SK-N-SH treated with all-trans-retinoic acid at 6 μM for 48 hours (cell line): ENCODE measurements at places on chromosomes 13 and 19.

GRCh38 chr19:4760285-4760650, 31.3 kb upstream of the FEM1A start:
- no peak for ATAC-seq

- peak; percentile 89 for ATAC-seq
Measured at GRCh38 chr19:39328046-39328705, 7.5 kb upstream of the LRFN1 start.

DNA sequence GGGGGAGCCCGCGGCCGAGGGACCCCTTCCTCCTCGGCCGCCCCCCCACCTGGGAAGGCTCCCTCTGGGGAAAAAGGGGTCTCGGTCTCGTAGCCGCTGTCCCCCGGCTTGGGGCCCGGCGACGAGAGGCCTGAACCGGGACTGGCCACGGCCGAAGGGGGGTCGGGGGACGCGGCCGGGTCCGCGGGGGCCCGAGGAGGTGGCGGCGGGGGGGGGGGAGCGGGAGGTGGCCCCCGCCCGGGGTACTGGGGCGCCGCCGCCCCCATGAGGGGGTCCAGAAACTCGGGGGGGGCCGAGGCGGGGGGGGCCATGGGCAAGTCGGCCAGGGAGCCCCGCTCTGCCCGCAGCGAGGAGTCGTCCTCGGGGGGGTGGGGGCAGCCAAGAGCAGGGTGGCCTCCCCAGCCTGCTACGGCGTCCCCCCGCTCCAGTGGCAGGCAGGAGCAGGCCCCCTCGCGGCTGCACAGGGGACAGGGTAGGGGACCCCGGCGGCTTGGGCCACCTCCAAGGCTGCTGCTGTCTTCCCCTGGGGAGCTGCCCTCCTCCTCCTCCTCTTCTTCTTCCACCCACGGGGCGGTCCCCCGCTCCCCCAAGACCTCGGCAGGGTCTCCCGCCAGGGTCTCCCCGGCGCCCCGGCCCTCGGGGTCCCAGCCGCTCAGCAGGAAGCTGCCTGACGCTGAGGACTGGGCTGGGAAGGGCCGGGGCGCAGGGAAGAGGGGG, 12.9 kb downstream of the LMTK3 start:
- 0 out of 3 replicates have a peak, but pooled peaks have one; percentile 15 for ATAC-seq

DNA sequence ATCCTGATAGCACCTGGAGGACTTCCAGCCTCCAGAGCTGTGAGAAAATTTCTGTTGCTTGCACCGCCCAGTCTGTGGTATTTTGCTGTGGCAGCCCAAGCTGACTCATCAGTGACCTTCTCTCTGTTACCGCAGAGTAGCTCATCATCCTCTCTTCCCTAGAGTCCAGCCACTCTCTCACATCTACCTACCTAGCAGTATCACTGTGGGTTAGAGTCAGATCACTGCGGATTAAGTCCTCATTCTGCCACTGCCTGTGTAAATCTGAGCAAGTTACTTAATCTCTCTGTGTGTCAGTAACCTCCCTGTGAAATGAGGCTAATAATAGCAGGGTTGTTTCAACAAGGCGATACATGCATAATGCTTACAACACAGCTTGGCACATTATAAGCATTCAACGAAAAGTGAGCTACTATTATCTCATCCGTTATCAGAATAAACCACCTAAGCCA, 40.3 kb upstream of the USPL1 start:
- peak; percentile 61 for ATAC-seq

GRCh38 chr13:37216331-37216730, 110.9 kb upstream of the CSNK1A1L start:
- no peak for ATAC-seq

- ATAC-seq: no peak
Measured at GRCh38 chr13:111665691-111666095, 345.3 kb downstream of the TEX29 start.

DNA sequence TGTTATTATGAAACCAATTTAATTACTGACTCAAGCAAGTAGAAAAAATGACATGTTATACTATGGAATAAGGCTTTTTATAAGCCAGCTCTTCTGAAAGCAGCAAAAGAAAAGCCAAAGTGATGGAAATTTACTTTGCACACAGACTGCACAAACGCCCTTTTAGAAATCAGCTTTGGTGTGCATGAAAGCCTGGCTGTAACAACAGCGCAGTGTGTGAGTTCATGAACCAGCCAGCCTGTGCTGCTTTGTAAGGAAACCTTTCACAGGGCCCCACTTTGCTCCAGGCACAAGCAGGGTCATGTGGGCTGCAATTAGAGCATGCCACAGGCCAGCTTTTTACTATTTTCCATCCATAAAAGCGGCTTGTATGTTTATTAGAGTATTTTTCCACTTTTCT, 13.6 kb upstream of the IFT88 start:
- no peak for ATAC-seq

GRCh38 chr19:45103156-45103507, 10.2 kb downstream of the PPP1R37 start:
- no peak for ATAC-seq

- peak; percentile 6 for ATAC-seq
Measured at GRCh38 chr13:27621116-27621365, 651 bp upstream of the POLR1D start.

DNA sequence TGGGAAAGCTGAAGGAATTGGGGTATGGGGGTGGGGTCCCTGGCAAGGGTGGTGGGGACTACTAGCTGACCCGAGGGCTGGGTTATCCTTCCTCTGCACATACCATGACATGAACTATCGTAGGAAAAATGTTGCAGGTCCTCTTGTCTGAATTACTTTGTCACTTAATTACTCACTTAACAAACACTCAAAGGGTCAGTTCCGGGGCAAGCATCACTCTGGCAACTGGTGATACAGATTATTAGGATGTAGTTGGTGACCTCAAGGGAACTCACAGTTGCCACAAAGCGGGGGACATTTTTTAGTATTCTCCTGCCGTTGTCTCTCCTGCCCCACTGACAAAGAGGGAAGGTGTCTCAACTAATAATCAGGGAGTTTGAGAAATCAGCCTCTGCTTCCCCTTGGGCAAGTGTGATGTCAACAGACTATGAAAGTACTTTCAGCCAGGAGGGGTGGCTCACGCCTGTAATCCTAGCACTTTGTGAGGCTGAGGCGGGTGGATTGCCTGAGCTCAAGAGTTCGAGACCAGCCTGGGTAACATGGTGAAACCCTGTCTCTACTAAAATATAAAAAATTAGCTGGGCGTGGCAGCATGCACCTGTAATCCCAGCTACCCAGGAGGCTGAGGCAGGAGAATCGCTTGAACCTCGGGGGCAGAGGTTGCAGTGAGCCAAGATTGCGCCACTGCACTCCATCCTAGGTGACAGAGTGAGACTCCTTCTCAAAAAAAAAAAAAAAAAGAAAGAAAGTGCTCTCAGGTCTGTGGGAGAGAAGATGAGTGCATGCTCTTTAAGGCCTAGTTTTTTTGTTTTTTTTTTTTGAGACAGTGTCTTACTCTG, 10.3 kb downstream of the DNAJB1 start:
- ATAC-seq: peak; percentile 9; the same call in 2 of the 3 replicates

- no peak for ATAC-seq
Measured at GRCh38 chr19:33157906-33158305, 26.0 kb downstream of the WDR88 start.

DNA sequence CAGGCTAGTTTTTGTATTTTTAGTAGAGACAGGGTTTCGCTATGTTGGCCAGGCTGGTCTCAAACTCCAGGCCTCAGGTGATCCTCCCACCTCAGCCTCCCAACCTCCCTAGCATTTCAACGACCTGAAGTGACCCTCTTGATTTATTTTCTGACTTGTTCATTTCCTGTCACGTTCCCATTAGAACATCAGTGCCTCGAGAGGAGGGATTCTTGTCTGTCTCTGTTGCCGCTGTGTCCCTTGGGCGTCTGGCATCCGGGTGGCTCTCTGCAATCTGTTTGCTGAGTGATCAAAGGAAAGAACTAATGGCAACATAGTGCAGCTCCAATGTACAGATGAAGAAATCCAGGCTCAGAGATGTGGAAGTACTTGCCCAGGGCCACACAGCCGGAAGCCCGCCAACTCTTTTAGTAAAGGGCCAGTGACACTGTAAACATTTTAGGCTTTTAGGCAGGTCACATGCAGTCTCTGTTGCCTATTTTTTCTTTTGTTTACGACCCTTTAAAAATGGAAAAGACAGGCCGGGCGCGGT, 47.5 kb downstream of the NFIC start:
- no peak for ATAC-seq

- peak; percentile 48 for ATAC-seq
Measured at GRCh38 chr19:40284501-40285352, at the start of gene AKT2. TSS of gene AKT2 (minus strand) at chr19:40285345. CDS start at chr19:40265267, 20,078 bp downstream.

DNA sequence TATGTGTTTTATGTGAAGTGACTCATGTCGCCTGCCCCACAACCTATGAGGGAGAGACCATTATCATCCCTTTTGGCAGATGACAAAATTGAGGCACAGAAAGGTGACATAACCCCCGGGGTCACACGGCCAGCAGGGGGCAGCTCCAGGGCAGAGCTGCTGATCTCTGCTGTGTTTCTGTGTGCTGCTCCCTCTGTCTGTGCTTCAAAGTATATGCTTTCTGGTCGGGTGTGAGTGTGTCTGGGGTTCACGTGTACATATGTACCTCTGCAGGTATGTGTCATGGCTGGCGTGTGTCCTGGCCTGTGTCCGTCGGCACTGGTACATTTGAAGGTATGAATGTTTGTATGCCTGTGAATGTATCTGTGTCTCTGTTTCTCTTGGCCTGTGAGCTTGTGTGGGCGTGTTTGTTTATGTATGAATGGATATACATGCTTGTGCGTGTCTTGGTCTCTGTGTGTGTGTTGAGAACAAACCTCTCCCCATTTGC, 7.1 kb downstream of the LIPE start:
- peak; percentile 21; the same call in 1 of the 3 replicates for ATAC-seq

DNA sequence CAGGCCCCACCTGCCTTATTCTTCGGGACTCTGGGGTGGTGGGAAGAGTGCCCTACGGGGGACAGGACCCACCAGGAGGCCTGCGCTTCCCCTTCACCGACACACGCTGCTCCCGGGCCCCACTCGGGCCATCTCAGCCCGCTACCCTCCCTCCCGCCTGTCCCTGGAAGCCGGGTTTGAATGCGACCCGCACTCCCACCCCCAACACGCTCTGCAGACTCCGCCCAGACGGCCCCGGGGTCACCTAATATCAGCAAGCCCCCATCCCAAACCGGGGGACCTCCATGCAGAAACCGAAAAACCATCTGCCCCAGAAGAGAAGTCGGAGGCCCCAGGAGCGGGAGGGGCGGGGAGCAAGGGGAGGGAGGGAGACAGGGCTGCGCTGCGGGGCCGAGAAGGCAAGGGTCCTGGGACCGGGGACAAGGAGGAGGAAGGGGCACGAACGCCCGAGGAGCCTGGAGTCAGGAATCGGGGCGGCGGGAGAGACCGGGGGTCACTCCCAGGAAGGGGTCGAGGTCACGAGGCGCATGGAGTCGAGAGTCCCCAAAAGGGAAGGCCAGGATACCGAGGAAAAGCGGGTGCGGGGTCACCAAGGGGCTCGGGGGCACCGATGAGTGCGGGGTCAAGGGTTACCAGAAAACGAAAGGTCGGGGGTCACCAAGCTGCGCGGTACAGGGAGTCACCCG, 766 bp downstream of the SBNO2 start:
- peak; percentile 10; the same call in 2 of the 3 replicates for ATAC-seq

GRCh38 chr13:20391597-20392452, 133.8 kb downstream of the CRYL1 start:
- ATAC-seq: no peak; the same call in 2 of the 3 replicates

DNA sequence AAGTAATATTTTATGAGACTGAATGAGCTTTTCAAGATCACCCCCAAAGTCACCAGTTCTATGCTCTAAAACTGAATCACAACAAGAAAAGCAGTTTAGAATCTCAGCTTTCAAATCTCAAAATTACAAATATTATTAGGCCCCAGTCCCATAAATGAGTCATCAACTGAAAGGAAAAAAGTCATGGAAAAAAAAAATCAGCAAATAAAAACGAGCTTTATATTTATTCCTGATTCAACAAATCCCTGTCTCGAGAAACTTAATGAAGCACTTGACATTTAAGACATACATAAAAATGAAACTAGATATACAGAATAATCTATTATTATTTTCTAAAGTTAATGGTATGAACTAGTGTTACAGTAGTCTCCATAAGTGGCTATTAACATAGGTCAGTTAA, 203.0 kb downstream of the DIAPH3 start:
- peak; percentile 20; the same call in 1 of the 3 replicates for ATAC-seq

DNA sequence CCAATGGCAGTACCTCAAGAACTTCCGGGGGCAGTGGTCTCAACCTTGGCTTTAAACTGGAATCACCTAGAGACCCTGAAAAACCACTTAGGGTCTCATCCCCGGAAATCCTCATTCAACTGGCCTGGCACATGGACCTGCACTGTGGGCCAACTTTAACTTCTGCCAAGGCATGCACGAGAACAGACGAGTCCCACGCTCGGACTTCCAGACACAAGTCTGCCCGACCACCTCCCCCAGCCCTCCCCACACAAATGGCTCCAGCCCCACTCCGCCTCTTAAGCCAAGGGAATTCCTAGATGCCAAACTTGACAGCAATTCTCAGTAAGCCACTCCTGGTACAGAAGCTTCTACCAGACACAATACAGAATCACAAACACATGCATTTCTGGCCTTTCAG, 114.0 kb downstream of the STK24 start:
- no peak for ATAC-seq

DNA sequence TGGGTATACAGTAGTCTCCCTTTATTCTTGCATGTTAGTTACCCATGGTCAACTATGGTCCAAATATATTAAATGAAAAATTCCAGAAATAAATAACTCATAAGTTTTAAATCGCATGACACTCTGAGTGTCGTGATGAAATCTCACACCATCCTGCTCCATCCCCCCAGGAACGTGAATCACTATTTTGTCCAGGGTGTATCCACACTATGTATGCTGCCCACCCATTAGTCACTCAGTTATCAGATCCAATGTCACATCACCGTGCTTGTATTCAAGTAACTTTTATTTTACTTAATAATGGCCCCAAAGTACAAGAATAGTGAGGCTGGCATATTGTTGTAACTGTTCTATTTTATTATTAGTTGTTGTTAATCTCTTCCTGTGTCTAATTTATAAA, 115.8 kb upstream of the SERP2 start:
- no peak for ATAC-seq

- ATAC-seq: peak; percentile 45; the same call in 1 of the 3 replicates
Measured at GRCh38 chr13:94431574-94431973, 47.9 kb downstream of the DCT start.

- ATAC-seq: peak; percentile 82
Measured at GRCh38 chr13:42660333-42660965, 86.5 kb downstream of the TNFSF11 start.

- no peak for ATAC-seq
Measured at GRCh38 chr19:32543115-32543900, 37.7 kb upstream of the PDCD5 start.

- ATAC-seq: no peak
Measured at GRCh38 chr13:41610404-41610803, 153.1 kb downstream of the RGCC start.

DNA sequence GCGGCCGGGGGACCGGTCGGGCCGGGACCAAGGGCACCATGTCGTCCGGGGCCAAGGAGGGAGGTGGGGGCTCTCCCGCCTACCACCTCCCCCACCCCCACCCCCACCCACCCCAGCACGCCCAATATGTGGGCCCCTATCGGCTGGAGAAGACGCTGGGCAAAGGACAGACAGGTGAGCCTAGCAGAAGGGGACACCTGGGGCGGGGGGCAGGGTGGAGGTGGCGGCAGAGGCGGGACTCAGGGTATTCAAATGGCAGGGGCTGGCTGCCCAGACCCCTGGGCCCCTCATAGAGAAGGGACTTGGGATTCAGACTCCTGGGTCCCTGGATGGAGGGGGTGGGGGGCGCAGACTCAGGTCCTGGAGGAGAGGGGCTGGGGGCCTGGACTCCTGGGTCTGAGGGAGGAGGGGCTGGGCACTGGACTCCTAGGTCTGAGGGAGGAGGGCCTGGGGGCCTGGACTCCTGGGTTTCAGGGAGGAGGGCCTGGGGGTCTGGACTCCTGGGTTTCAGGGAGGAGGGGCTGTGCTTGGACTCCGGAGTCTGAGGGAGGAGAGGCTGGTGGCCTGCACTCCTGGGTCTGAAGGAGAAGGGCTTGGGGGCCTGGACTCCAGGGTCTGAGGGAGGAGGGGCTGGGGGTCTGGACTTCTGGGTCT, 735 bp downstream of the BRSK1 start:
- ATAC-seq: no peak
